ENCODE measurements at places on chromosomes 12 and 14. TPM values are rescaled to one million over a fixed set of nuclear protein-coding genes. Genes with fewer than 3 reads are reported as not detected.

DNA sequence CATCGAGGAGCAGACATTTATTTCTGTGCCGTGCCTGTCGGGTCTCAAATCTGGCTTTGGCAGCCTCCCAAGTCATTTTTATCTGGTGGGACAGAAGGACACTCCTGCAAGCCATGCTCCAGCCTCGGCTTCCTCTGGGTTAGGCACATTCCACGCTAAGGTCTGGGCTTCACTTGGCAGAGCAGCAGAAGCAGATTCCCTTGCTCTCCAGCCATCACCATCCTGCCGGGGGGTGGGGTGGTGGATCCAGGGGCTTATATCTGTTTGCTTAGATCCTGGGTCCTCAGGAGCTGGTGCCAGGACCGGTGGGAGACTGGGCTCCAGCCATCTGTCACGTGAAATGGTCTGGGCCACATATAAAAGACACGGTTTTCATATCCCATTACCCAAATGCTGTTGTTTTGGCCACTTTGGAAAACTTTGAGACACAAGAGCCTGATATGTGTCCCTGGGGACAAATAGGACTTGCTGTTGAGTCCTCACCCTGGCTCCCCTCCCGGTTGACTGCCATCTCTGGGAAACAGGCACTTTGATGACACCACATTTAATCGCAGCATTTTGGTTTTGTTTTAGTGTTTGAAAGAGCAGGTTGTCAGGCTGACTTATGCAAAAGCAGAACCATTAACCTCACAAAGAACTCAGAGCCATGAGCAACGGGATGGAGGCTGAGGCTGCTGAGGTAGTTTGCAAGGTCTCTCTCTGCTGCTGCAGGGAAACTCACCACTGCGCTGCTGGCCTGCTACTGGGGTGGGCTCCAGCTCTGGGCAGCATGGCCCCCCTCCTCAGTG is 69.6 kb upstream of the PRMT8 start:
- no peak for DNase-seq

GRCh38 chr14:86788224-86788623 is 1204.8 kb downstream of the GALC start:
- no peak for DNase-seq

- no peak for DNase-seq
Measured at GRCh38 chr12:65605019-65605418, 219.3 kb upstream of the HMGA2 start.

The RPL6 gene
- 2,850 TPM for polyA plus RNA-seq

The TOMM20L gene
- 0.64 TPM for polyA plus RNA-seq
